Stimulated activated CD8-positive, alpha-beta memory T cell treated with anti-CD3 and anti-CD28 coated beads, Interleukin-4, amount 100 ng/mL, for 4 hours (primary cell): ENCODE measurements at places on chromosomes 5 and 9.

DNA sequence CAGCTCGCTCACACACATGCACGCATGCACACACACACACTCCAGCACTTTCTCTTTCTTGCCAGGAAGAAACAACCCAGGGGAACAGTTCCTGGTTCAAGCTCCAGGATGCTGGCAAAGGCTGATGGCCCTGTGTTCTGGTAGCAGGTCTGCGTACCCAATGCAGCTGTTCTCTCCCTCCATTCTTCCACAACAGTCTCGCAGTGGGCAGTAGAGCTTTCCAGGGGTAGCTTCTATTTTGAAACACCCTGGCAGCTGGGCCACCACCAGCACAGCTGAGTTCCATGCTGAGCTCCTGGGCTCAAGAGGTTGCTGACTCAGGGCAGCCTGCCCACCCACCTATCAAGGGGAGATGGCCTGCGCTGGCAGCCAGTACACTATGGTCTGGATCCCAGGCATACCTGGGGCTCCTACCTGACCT, 4.7 kb downstream of the VDAC1 start:
- DNase-seq, result no peak

DNA sequence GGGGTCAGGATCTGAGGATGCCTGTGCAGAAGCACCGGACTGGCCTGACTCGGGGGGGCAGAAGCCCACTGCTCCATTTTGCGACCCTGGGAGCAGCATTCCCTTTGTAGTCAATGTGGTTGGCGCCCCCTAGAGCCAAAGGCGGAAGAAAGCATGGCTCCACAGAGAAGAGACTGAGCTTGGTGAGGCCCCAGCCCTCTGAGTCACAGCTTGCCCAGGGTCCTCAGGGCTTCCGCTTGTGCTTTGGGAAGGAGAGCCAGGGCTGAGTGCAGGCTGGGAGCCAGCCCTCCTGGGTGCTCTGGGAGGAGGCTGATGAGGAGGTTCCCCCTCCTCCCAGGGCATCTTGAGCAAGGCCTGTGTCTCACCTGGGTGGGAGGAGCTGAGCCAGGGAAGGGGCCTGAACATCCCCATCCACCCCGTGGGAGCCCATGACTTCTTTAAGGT, 5.5 kb upstream of the AQP3 start:
- DNase-seq, result no peak

GRCh38 chr5:55994495-55994997, at the start of gene IL6ST:
IL6ST (minus strand) TSS chr5:55994963; CDS start chr5:55976278, 18,685 bp downstream.
- peak; percentile 7 for DNase-seq

DNA sequence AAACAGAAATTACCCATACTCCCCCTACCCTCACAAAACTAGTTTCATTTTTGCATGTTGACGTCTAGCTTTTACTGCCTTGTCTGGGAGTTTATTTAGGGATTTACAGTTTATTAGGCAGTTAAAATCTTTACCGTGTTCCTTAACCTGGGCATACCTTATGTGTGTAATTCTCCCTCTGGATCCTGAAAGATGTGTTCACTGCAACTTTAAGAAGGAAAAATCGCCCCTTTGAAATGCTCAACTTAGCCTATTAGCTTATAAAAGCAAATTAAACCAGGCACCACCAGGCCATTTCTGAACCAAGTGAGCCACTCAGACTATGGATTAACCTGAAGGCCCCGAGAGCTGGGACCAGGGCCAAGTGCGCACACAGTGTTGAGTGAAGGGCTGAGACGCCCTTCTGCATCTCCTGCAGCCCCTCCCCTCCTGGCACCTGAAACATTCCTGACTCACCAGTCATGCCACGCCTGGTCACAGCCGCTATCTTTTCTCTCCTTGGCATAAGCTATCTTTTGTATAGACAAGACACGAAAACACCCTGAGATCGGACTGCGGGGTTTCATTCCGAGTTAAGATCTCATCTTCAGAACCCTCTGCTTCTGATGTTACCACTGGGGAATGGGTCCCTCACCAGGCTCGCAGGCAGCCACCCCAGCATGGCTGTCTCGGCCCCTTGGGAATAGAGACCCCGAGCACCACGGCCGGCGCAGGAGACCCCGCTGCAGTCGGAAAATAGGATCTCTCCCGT, 111.9 kb downstream of the ROR2 start:
- DNase-seq, result no peak

DNA sequence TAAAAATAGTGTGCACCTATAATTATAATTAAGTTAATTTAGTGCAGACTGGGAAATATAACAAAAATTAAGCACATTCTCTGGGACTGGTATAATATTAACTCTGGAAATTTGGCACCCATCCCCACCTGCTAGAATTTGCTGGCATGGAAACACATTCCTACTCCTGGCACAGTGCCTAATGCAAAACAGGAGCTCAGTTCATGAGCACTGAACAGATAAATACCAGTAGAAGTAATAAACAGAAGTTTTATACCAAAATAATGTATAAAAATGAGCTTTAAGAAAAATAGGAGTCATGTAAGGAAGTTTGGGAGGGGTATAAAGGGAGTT, 23.7 kb upstream of the NPR3 start:
- DNase-seq, result no peak

DNA sequence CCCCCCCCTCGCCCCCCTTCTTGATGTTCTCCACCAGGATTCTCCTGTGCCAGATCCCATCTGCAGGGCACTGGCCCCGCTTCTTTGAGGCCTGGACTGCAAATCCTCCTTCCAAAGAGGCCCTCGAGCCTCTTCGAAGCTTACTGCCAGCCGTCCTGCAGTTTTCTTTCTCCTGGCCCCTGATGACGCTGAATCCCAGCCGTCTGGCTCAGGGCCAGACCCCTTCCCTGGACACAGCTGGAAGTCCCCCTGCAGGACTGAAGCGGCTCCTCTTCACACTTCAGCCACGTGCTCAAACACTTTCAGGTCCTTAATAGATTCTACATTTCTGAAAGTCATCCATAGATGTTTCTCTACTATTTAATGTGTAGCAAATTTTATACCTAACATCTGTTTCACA, 121.5 kb downstream of the EHMT1 start:
- no peak for DNase-seq

- DNase-seq, result no peak
Measured at GRCh38 chr9:88370346-88370745, 17.9 kb upstream of the SPIN1 start.

- DNase-seq, result no peak
Measured at GRCh38 chr9:76166526-76166925, 227.7 kb downstream of the RFK start.

DNA sequence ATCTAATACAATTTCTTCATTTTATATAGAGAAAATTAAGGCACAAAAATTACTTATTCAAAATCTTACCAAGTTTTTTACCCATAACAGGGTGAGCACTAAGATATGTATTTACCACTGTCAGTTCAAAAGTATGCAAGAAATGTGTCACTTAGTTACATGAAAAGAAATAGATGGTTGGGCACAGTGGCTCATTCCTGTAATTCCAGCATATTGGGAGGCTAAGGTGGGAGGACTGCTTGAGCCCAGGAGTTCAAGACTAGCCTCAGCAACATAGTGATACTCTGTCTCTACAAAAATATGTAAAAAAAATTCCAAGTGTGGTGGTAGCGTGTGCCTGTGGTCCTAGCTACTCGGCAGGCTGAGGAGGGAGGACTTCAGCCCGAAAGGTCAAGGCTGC, 19.4 kb downstream of the YIPF5 start:
- DNase-seq, result no peak

GRCh38 chr5:15737036-15737821, 237.2 kb downstream of the FBXL7 start:
- DNase-seq, result no peak

DNA sequence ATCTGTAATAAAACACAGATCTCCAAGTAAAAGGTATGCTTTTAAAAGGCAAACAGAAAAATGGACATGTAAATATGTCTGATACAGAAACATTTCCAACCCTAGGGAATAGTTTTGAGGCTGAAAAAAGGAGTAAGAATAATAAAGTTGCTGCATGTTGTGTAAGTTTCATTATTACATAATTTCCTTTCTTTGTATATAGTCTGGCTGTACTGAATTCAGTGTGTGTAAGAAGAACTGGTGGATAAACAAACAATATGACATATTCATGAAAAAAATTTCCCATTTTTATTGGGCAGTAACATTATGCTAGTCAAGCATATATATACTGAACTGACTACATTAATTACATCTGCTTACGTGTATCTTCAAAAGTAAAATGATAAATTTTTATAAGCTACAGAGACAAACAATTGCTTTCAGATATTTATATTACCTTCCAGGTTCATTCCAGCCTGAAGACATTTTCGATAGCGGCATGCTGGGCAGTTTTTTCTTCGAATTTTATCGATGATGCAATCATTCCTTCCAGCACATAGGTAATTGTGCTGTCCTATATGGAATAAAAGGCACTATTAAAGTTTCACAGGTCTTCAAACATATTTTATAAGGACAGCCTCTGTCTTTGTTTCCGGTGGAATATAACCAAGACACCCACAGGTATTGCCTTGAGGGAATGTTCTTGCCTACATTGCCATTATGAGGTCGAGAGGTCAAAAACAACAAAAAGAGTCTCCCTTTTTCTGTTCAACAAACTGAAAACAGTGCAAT, 93.6 kb downstream of the NR3C1 start:
- no peak for DNase-seq

- DNase-seq, result no peak
Measured at GRCh38 chr9:80156756-80157472, 585.1 kb downstream of the TLE4 start.

DNA sequence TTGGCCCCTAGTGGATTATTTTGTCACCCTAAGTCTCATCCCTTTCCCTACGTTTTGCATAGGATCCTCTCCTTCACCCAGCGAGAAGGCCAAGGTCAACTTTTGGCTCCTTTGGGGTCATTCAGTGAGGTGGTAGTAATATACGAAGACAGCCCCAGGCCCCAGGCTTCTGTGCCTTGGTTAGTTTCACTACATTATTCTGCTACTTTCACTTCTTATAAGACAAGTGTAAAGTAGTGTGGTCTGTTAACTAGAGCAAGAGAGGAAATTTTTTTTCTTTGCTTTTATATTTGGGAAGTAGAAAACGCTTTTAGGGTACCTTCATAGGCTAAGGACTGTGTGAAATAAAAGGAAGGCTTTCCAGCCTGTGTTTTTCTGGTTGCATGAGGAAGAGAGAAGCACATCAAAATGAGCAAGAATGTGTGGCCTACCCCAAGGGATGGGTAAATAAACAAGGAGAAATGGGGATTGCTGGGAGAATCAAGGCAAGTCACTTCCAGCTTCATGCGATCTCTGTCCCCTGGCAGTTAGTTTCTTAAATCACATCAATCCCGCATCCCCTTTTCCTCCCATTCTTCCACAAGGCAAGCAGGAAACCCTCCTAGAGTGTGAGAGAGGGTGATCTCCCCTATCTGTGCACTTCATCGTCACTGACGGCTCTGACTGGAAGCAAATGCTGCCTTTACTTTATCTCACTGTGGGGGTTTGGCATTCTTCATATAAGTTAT, 677.0 kb upstream of the WWC1 start:
- no peak for DNase-seq

- peak; percentile 18 for DNase-seq
Measured at GRCh38 chr9:93302586-93303257, 118.8 kb downstream of the WNK2 start.

GRCh38 chr5:180540050-180540694, 46.0 kb downstream of the CNOT6 start:
- DNase-seq, result no peak

DNA sequence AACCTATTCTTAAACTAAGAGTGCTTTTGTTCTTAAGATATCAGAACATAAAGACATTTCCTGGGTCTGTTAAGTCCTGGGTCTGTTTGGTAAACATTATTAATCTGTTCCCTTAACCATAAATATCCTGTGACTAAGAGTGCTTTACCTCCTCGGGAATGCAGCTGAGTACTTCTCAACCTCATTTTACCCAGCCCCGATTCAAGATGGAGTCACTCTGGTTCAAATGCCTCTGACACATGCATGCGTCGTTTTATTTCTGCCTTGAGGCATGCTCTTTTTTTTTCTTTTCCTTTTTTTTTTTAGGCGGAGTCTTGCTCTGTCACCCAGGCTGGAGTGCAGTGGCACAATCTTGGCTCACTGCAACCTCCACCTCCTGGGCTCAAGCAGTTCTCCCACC, 39.8 kb upstream of the FBXL17 start:
- no peak for DNase-seq

DNA sequence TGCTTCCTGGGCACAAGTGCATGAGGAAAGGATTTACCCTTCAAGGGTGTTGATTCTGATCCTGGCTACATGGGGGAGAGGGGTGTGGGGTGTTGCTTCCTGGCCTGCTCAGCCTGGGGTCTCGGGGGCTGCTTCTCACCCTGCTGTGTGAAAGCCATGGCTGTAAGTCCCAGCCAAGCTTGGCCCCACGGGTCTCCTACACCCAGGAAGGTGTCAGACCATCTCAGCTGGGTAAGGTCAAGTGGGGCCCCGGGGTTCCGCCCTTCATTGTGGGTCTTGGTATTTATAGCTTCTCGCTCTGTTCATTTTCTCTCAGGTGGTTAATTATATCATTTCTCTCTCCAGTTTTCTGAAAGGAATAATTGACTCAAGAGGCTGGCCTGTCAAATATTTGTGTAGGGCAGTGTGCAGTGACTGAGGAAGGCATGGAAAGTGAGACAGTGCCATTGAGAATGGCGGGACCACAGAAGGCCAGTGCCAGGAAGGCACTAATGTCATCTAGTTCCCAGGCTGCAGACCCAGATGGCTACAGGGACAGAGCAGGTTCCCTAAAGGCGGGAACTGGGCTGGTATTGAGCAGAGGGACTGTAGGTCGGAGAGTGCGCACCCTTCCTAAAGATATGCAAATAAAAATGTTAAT, 126.0 kb downstream of the FOXD1 start:
- DNase-seq, result no peak

DNA sequence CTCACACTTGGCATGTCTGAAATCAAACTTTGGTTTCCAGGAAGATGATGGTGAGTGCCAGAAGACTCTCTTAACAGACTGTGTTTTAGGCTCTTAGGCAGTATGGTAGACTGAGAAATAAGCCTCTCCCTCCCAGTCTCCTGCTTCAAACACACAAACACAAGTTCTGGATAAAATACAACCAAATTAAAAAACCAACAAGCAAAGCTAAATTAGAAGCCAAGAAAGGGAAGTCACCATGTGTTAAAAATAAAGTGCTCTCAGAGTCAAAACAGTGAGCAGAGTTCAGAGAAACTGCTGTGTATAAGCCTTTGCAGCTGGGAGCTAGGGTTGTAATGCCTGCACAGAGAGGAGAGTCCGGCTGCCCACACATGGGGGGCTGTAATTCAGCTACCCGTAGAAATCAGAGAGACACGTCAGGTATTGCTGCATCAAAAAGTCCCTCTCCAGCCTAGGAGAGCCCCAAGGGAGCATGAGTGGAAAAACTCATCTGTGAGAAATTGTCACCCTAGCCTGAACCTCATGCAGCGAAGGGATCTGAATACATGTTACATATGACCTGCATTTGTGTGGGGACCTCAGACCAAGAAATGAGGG, 62.6 kb downstream of the ANGPTL2 start:
- DNase-seq, result no peak

GRCh38 chr5:35129276-35129675, 81.5 kb upstream of the AGXT2 start:
- no peak for DNase-seq

DNA sequence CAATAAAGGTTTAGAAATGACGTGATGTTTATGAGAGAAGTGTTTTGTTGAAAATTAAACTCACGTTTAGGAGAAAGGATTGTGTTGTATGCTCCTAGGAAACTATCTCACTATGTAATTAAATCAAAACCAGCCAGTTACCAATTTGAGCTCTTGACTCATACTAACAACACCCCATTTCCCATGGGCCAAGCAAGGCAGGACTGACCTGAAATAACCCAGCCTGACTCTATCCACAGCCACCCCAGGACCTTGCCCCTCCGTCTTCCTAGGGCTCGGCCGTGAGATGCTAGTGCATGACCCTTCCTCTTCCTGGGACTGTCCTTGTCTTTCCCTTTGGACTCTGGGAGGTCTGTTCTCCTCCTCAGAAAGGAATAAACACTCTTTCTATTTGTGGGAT, 16.4 kb downstream of the TLR4 start:
- DNase-seq, result no peak
